Breast epithelium (tissue), 4 donors: ENCODE measurements at places on chromosomes 5 and 9. TPM values are rescaled to one million over a fixed set of nuclear protein-coding genes. Genes with fewer than 3 reads are reported as not detected.

PCDHA1 gene
- not detected for total RNA-seq

TAF11L5 gene
- total RNA-seq: not detected

CEP78 gene
- total RNA-seq: 16.4 TPM

THG1L gene
- total RNA-seq: 15.1 TPM

TAF9 gene
- 44.9 TPM for total RNA-seq

LVRN gene
- 3.3 TPM for total RNA-seq

GRCh38 chr5:124460642-124461041 lies 285.8 kb downstream of the ZNF608 start:
- H3K27ac ChIP-seq: no peak overlapping the region
- H3K4me1 ChIP-seq: no peaks in the 10 kb centered on the region
- H3K36me3 ChIP-seq: no peaks in the 10 kb centered on the region
- no peak for DNase-seq
- no peak overlapping the region for H3K4me3 ChIP-seq
- H3K27me3 ChIP-seq: no peaks in the 10 kb centered on the region

GRCh38 chr5:56640763-56641406 lies 174.5 kb upstream of the MAP3K1 start:
- no peaks in the 10 kb centered on the region for H3K36me3 ChIP-seq
- peak; percentile 59 for DNase-seq
- H3K4me3 ChIP-seq: no peak overlapping the region
- no peaks in the 10 kb centered on the region for H3K4me1 ChIP-seq
- no peaks in the 10 kb centered on the region for H3K27me3 ChIP-seq
- peak overlapping the region; percentile 78 for H3K27ac ChIP-seq

DNA sequence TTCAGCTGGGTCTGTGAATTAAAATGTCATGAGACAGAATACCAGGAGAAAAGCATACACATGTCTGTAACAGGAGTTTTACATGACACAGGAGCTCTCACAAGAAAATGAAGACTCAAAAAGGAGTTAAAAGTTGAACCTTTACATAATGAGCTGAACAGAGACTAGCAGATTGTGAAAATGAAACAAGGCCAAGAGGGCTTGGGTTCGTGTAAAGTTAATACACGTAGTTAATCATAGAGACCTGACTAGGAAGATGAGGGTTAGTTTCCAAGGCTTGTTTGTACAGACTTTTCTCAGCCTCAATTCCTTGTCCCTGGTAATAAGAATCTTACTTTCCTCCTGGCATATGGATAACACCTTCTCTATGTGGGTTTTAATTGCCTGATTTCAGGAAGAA lies 1294.0 kb downstream of the MAT2B start:
- DNase-seq: no peak
- H3K36me3 ChIP-seq: no peaks in the 10 kb centered on the region
- no peak overlapping the region for H3K27ac ChIP-seq
- no peaks in the 10 kb centered on the region for H3K27me3 ChIP-seq
- no peaks in the 10 kb centered on the region for H3K4me1 ChIP-seq

DNA sequence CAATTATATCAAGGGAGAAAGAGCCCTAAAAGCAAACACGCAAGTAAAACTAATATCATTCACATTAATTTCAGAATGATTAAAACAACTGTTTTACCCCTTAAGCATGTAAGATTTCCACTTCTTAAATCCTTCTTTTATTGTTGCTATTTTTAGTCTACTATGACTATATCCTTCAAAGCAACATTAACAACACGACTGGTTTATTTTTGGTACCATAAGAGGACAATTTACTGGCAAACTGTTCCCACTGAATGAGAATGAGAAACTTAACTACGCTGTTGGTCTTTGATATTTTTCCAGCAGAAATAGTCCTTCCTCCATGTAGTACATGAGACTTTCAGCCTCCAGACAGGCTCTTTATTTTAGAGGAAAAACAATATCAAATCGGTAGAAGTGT lies 281.5 kb downstream of the CTNND2 start:
- no peak for DNase-seq
- H3K4me3 ChIP-seq: no peak overlapping the region
- no peaks in the 10 kb centered on the region for H3K36me3 ChIP-seq

- no peaks in the 10 kb centered on the region for H3K36me3 ChIP-seq
- H3K4me1 ChIP-seq: no peaks in the 10 kb centered on the region
- H3K4me3 ChIP-seq: no peak overlapping the region
- no peak for DNase-seq
- H3K27me3 ChIP-seq: no peaks in the 10 kb centered on the region
- H3K27ac ChIP-seq: no peak overlapping the region
Observed at GRCh38 chr9:82513242-82513751, 524.7 kb downstream of the SPATA31D1 start.

GRCh38 chr9:87584326-87584725 lies 86.7 kb downstream of the DAPK1 start:
- no peak overlapping the region for H3K27ac ChIP-seq
- H3K36me3 ChIP-seq: no peaks in the 10 kb centered on the region
- no peaks in the 10 kb centered on the region for H3K4me1 ChIP-seq
- H3K4me3 ChIP-seq: no peak overlapping the region
- H3K27me3 ChIP-seq: no peaks in the 10 kb centered on the region

DNA sequence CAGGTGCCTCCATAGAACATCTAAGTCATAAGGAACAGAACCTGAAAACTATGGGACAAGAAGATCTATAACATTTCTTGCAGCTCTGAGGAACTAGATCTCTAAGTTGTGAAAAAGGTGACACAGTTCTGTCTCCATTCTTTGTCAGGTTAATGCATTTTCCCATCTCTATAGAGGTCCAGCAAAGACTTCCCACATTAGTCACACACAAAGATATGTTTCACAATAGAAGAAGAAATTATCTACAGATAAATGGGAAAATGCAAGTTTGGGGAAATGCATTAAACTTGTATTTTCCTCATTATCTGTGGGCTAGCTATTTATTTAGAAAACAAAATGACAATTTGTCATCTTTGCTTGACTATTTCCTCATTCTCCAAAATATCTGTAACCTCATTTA lies 458.6 kb upstream of the PAPPA start:
- DNase-seq: no peak
- H3K4me3 ChIP-seq: no peak overlapping the region
- no peaks in the 10 kb centered on the region for H3K4me1 ChIP-seq
- no peak overlapping the region for H3K27ac ChIP-seq
- no peaks in the 10 kb centered on the region for H3K36me3 ChIP-seq

- no peaks in the 10 kb centered on the region for H3K27me3 ChIP-seq
- H3K4me3 ChIP-seq: no peak overlapping the region
- no peaks in the 10 kb centered on the region for H3K36me3 ChIP-seq
- H3K4me1 ChIP-seq: no peaks in the 10 kb centered on the region
- DNase-seq: no peak
Observed at GRCh38 chr9:15485836-15486666, 24.7 kb downstream of the PSIP1 start.

DNA sequence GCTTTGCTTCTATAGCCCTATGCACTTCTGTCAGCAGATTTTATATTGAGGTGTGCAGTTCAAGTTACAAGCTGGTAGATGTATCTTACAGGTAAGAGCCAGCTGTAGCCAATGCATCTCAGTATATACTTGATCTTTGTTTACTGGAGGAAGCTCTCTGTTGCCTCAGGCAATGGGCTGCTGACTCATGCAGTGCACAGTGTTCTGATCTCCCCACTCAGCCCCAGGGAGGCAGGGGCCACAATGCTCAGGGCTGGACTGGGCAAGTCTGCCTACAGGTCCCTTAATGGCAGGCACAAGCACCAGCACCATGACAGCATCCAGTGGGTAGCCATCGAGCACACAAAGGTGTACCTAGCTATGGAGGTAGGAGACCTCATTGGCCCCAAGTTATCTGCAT lies 178.8 kb upstream of the CDH10 start:
- H3K4me1 ChIP-seq: no peaks in the 10 kb centered on the region
- no peak overlapping the region for H3K4me3 ChIP-seq
- H3K27ac ChIP-seq: no peak overlapping the region
- no peak for DNase-seq

DNA sequence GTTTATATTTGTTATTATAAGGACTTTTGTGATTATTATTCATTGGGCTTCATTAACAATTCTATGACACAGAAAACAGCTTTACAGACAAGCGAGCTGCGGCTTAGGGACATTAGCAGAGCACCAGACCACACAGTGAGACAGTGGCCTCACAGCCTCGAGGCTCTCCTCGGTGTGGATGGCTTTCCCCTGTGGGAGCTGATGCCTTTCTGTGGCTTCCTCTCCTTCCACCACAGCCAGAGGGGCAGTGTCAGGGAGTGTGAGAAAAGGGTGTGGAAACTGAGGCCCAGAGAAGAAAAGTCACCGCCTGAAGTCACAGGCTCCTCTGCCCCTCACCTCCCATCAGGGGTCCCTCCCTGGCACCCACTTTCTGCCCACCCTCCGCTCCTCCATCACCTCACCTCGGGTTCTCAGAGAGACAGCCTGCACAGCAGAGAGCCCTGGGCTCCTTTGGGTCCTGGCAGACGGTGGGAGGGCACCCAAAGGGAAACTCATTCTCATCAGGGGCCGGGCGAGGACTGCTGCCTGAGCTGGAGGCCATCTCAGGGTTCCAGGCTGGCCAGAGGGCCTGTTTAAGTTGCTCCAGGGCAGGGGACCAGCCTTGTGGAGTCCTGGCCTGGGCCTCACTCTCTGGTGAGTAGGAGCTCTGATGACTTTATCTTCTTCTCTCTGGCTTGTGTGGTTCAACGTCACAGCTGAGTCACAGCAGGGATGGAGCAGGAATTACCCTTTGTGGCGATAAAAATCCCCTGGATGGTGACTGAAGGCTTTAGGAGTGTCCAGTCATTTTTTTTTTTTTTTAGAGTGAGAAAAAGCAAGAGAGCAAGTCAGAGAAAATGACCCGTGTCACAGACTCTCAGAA lies 830 bp downstream of the TRAF1 start:
- H3K27ac ChIP-seq: no peak overlapping the region
- no peaks in the 10 kb centered on the region for H3K27me3 ChIP-seq
- no peaks in the 10 kb centered on the region for H3K36me3 ChIP-seq
- H3K4me1 ChIP-seq: no peaks in the 10 kb centered on the region
- no peak overlapping the region for H3K4me3 ChIP-seq

- no peak for DNase-seq
- no peaks in the 10 kb centered on the region for H3K36me3 ChIP-seq
- no peak overlapping the region for H3K4me3 ChIP-seq
- no peak overlapping the region for H3K27ac ChIP-seq
- no peaks in the 10 kb centered on the region for H3K27me3 ChIP-seq
Observed at GRCh38 chr5:131373265-131373664, 109.4 kb downstream of the CDC42SE2 start.
